ENCODE measurements at places on chromosomes 7 and 10.

DNA sequence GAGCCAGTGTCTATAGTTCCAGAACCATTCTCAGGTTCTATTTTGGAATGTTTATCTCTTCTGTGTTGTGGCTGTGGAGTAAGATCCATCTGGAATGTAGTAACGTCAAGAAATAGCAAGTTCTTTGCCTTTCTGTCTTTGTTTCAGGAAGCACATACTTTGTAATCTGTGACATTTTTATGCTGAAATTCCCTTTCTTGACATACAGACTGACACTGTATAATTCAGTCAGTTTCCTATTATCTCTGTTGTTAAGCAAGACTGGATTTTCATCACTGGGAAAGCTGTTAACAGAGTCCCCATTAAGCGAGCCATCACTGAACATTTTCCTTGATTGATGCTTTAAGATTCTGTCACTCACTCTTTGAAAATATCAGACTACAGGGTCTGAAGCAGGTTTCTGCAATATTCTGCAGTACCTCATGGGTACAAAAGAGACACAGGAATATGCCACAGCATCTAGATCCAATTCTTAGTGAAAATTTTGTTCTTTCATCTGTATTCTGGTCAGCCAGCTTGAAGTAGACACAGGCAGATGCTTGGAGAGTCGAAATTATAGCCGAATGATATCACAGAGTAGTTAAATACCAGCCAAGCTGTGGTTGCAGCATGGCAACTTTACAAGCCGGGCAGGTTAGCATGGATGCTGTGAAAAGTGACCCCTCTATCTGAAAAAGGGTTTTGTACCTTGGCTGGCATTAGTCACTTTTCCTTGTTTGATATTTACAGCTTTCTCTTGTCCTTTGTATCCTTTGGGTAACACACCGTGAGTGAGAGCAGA lies 62.6 kb downstream of the CACNB2 start:
- no peak for DNase-seq

GRCh38 chr10:21910798-21911197 lies 92.7 kb downstream of the DNAJC1 start:
- DNase-seq = no peak

DNA sequence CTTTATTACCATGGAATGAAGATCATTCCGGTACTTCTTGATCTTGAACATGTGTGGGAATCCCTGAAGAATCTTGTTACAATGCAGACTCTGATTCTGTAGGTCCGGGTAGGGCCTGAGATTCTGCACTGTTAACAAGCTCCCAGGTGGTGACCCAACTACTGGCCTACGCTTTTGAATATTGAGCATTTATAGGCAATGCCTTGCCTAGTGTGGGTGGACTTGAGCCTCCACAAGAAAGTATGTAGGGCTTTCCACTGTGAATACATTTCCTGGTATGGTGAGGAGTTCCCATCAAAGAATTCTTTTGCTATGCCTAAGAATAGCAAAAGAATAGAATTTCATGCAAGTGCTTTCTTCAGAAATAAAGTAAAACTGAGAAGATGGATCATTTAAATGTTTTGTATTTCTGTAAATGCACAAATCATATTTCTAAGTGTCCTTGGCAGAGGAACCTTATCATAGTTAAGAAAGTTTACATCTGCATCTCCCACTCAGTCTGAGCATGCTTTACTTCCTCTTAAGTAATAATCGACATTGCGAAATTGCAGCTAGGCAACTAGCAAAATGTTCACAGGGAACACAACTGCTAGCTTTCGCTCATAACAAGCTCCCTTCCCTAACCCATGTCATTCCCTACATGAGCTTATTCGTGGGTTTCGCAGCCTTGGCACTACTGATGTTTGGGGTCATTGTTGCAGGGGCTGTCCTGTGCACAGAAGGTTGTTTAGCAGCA lies 71.4 kb downstream of the AHR start:
- DNase-seq = peak; percentile 87

GRCh38 chr10:123935680-123936079 lies 44.1 kb upstream of the CPXM2 start:
- DNase-seq = no peak

GRCh38 chr10:129809841-129810240 lies 154.2 kb downstream of the EBF3 start:
- DNase-seq = no peak

DNA sequence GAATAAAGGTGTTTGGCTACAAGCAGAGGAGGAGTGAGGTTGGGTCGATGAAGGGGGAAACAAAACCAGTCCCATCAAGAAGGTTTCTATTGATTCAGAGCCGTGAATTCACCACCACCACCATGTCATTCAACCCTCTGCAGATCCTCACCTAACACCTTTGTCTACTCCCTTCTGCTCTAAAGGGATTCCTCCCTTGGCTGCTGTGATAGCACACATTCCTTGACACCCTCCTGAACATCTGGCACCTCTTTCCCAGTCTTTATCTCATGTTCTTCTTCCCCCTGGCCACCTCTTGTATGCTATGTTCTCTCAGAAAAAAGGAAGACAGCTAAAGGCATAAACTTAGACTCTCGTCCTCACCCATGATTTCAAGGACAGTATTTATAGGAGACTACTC lies 318.0 kb downstream of the GPAM start:
- no peak for DNase-seq

DNA sequence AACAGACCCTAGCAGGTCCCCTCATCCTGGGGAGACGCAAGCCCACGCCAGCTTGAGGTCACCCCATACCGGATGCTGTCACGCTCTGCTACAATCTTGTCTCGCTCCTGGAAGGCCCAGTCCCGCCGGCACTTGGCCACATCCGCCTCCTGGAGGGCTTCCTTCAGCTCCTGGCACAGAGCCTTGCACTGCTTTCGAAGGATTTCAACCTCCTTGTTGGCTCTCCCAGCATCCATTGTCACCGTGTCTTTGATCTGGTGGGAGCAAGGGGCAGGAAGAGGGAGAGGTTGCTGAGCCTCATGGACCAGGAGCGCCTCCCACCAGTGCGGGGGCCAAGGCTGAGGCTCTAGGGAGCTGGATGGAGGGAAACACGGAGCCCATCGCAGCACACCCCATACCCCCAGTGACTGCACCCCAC lies 90.9 kb downstream of the DLG5 start:
- DNase-seq = no peak

DNA sequence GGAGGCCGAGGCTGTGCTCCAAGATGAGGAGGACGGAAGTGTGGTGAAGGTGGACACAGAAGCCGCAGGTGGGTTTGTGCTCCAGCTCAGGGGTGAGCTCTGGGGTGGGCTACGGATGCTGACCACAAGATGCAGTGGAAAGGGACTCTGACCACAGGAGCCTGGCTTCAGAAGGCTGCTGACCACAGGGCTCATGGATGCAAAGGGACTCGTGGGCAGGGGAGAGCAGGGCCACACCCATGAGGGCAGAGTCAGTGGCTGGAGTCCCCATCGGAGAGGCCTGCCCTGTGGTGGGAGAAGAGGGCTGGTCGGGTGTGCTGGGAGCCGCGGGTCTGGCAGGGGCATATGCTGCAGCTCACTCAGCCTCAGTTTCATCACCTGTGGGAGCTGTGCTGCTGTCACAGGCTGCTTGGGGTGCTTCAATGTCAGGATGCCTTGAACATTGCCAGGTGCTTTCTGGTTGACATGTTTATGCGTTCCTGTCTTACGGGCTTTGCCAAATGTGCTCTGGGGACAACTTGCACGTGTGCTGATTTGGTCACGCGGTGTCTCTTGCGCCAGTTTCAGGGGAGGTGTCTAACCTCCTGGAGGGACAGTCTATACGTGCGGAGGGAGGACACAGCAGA lies 13.7 kb downstream of the SCART1 start:
- DNase-seq = no peak

- DNase-seq = no peak
Measured at GRCh38 chr7:11970132-11970531, 138.1 kb upstream of the THSD7A start.

- no peak for DNase-seq
Measured at GRCh38 chr7:157709531-157710251, 372.9 kb downstream of the DNAJB6 start.

- no peak for DNase-seq
Measured at GRCh38 chr7:69882269-69882668, 284.0 kb downstream of the AUTS2 start.

- DNase-seq = no peak
Measured at GRCh38 chr7:11895337-11895736, 63.3 kb upstream of the THSD7A start.

- DNase-seq = no peak
Measured at GRCh38 chr7:84362828-84363227, 168.2 kb upstream of the SEMA3A start.

DNA sequence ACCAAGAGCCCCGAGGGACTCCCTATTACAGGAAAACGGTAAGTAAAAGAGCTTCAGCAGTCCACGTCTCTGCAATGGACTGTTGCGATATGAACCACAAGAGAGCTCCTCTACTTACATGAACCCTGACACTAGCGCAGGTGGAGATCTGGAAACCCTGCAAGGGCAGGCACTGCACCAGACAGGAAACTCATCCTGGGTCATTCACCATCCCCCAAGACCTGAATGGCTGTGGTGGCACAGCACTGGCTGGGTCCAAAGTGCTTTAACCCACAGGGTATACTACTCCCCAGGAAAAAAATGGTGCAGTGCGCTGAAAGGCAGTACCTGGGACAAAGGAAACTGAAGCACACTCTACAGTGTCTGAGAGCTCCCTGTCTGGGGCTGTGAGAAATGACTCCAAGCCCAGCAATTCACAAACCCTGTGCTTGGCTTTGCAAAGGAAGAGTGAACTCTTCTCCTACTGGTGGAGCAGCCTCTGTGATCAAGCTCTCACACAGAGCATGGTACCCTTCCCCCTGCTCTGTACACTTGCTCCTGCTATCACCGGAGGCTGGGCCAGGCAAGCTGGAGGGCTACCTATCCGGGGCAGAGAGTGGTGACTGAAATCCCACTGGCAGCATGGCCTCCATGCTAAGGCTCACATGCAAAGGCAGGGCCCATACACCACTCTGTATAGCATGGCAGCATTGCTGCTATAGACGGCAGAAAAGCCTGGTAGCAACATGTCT lies 44.9 kb downstream of the HIBADH start:
- no peak for DNase-seq

GRCh38 chr10:15485684-15486316 lies 114.7 kb upstream of the FAM171A1 start:
- DNase-seq = peak; percentile 57

- no peak for DNase-seq
Measured at GRCh38 chr7:16556359-16556758, 29.7 kb downstream of the LRRC72 start.

GRCh38 chr7:45657890-45658715 lies 83.9 kb downstream of the ADCY1 start:
- no peak for DNase-seq

DNA sequence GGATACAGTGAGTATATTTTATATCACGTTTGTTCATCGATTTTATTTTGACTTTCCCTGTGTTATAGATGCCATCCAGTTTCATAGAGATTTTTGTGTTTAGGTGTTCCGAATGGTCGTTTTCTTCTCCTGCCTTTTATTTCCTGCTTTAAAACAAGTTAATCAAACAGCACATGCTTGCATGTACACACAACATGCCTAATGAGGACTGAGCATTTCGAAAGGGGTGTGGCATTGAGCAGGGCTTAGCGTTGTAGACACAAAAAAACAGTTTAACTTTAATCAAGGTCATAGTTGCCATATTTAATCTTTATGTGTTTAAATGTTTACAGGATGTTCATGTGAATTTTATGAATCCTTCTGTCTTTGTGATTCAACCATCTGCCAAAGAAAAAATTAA lies 430.5 kb upstream of the GALNT17 start:
- DNase-seq = no peak

DNA sequence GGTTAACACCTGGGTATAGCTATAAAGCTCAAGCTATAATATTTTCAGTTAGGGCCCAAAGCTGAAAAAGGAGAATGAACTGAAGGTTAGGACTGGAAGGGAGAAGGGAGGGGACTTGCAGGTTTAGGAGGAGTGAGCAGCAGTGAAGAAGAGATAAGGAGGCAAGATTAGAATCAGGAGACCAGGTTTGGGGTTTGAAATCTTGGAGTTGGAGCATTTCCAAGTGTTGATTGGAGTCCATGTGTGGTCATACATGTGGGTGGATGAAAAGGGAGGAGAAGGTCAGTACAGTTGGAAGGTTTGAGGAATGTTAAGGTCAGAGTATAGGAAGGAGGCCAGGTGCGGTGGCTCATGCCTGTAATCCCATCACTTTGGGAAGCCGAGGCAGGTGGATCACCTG lies 8.6 kb upstream of the ANLN start:
- DNase-seq = no peak
